HCEC 1CT (cell line): ENCODE measurements at places on chromosomes 6 and 20.
A peak's percentile ranks its signal among the peaks of the same experiment; 100 is the strongest.

DNA sequence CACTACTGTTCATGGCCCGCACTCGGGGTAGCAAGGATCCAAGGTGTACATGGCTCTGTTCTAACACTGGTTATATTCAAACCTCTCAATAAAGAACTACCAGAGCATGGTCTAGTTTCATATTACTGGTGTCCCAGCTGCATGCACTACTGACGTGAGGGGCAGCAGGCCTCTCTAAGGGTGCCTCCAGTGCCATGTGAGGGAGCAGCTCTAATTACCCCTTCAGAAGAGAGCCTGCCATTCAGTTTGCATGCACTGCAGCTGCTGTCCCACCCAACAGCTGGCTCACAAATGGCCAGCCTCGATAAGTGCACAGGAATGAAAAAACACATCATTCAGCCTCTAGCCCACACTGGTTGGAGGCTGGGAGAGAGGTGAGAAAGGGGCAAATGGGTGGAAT lies 85.2 kb downstream of the SMLR1 start:
- DNase-seq, result no peak

- peak; percentile 57 for DNase-seq
Observed at GRCh38 chr20:51661609-51662178, 106.5 kb downstream of the ATP9A start.

GRCh38 chr6:17485181-17485580 lies 91.8 kb downstream of the CAP2 start:
- no peak for DNase-seq

DNA sequence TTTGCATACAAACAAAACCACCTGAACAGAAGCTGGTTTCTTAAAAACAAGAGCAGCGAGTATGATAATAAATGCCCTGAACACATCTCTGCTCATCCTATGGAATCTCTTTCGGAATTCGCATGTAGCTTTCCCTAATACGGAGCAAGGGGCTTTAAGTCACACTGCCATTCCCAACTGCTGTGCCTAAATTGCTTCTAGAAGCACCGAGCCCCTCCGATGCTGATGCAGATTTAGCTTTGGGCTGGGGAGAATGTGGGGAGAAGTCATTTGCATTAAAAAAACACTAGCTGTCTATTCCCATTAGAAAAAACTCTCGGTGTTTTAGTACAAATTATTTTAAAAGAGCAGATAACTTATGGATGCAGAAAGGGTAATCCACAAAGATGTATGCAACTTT lies 76.9 kb downstream of the CD83 start:
- DNase-seq, result no peak

GRCh38 chr20:38222231-38222922 lies 38.2 kb downstream of the KIAA1755 start:
- DNase-seq, result peak; percentile 39

GRCh38 chr6:111793711-111794111 lies 79.5 kb downstream of the FYN start:
- no peak for DNase-seq

- DNase-seq, result no peak
Observed at GRCh38 chr20:52340036-52340634, 148.6 kb upstream of the ZFP64 start.

- DNase-seq, result peak; percentile 74
Observed at GRCh38 chr6:108609276-108609769, 48.6 kb downstream of the FOXO3 start.

GRCh38 chr6:123333000-123333756 lies 303.6 kb downstream of the TRDN start:
- no peak for DNase-seq

GRCh38 chr20:39214828-39215227 lies 252.7 kb downstream of the DHX35 start:
- no peak for DNase-seq

- no peak for DNase-seq
Observed at GRCh38 chr20:35049776-35050352, 42.7 kb downstream of the TRPC4AP start.

- DNase-seq, result no peak
Observed at GRCh38 chr6:57248311-57248895, 26.3 kb upstream of the RAB23 start.

- DNase-seq, result peak; percentile 98
Observed at GRCh38 chr6:55040102-55040848, 134.0 kb upstream of the HCRTR2 start.

DNA sequence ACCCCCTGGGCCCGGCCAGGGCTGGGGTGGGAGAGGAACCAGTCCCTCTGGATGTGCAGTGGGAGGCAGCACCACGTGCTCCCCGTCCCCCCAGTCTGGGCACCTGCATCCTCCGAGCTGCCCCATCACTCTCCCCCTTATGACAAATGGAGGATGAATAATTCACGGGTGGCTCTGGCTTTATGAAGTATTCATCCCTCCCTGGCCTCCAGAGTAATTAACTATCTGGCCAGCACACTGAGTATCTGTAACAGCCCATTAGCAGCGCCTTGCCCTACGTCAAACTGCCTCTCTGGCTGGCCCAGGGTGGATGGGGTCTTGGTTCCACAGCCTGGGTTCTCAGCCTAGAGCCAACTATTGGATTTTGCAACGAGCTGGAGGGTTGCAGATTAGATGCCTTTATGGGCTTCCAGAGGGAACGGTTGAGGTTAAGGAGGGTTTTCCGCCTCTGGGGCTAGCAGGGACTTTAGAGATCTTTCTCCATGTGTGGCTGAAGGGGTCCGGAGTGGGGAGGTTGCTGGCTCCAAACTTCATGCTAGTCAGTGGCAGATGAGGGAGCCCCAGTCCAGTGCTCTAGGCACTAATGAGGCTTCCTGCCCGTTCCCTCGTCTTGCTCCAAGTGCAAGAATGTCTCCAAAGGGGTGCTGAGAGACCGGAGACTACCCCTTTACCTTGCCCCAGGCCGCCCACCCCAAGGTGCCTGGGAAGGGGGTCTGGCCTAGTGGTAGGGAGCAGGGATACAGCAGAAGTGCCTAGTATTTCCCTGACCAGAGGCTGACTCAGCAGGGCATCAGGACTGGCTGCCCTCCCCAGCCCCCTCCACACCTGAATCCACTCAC lies 53.5 kb upstream of the MLN start:
- no peak for DNase-seq

GRCh38 chr6:44441091-44441855 lies 53.8 kb downstream of the CDC5L start:
- no peak for DNase-seq

GRCh38 chr20:54221996-54222890 lies 14.4 kb downstream of the PFDN4 start:
- DNase-seq, result no peak

GRCh38 chr20:8296536-8296935 lies 164.5 kb downstream of the PLCB1 start:
- DNase-seq, result no peak

DNA sequence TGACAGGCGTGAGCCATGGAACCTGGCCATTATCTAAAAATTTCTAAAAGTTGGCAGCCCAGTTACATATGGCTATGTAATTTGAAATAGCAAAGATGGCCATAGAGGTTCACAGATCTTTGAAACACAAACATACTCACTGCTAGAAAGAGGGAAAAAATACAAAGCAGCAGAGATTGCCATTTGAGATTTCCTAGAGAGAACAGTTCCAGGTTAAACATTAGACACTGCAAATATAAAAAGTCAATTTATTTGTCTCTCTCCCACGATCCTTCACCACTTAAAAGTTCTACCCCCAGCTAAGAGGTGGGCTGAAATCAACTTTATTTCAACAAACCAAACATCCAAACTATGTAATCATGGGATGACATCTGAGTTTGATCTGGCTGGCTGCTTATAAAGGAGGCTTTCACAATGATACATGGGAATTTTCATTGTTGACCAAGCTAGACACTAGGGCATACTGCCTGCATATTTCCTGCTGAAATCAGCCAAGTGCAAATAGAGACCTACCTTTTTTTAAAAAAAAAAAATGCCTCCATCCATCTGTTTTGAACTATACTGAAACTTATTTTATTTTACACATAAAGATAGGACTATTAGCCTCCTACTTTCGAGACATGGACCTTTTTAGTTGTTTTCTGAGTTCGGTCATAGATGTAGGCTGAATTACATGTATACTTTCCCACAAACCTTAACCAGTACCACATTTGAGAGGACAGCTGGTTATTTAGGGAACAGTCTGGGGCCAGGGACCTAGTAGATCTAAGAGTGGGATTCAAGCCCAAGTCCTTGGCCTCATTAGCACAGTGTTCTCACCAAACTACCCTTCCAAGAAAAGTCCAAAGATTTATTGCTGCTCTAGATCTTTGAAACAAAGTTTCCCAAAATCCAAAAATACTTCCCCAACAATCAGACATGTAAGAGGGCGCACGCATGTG lies 16.6 kb downstream of the DCDC2 start:
- no peak for DNase-seq

DNA sequence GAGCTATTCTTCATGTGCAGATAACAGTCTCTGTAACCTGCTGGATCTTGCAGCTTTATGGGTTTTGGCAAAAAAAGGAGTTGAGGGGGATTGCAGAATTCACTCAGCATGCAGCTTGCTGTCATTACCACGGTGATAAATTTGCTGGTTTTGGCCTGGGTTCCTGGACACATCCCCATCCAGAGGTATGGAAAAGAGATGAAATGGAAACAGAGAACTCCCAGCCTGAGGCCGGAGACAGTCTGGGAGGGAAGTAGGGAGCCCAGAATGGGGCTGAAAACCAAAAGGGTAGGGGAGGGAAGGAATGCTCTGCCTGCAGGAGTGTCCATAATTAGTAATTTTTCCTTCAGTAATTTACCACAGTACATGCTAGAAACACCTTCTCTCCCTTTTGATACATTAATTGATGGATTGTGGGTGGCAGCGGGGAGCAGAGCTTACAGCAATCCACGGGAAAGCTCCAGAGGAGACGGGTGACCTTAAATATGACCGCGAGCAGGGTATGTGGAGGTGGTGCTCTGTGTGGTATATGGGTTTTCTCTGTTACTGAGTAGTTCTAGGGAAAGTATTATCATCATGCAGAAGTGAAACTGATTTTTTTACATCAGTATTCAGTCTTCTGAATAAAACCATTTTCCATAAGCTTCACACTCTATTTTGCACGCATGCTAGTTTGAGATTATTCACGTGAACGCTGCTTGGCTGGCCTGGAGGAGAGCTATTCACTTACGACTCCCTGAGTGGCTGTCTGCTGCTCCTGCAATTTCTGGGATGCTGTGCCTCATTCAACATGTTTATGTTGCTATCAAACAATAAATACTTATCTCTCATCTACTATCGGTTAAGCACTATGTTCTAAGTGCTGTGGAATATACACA lies 66.3 kb upstream of the KCNK16 start:
- DNase-seq, result no peak

DNA sequence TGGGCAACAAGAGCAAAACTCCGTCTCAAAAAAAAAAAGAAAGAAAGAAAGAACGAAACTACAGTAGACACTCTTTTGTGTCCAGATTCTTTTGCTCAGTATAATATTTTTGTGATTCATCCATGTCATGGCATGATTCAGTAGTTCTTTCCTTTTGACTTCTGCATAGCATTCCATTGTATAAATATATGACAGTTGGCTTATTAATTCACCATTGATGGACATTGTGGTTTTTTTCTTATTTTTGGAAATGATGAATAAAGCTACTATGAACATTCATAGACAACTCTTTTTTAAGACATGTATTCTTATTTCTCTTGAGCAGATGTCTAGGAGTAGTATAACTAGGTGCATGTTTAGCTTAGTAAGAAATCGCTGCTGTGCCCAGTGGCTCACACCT lies 10.3 kb upstream of the IER3 start:
- DNase-seq, result peak; percentile 90

DNA sequence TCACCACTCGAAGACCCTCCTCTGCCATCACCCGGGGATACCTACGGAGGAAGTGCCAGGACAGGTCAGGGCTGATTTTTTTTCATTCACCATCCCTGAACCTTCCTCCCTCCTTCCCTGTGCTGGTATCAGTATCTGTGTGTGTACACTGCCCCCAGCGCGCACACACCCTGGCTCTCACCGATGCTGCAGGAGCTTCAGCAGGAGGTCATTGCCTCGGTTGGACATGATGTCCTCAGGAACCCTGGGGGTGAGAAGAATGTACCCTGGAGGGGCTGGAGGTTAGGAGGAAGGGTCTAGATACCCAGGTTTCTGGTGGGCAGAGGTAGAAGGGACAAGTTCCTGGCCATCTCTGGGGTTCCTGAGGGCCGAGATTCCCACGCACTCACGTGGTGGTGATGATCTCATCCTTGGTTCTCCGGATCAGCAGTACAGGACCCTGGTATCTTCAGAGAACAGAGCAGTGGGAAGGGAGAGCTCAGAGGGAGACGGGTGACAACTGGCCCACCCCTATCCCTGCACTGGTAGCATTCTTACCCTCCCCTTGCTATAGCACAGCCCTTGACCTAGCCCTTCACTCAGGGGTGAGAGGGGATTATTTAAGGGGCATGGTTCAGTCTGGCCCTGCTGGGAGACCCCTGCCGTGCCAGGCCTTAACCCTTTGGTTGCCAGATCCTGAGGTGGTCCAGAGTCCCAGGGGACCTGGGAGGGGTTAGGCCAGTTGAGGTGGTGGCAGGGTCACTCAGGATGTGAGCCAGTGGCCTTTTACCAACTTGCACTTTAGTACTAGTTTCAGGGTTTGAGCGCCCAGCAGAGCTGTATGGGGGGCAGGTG lies 7.2 kb upstream of the LY6G5C start:
- DNase-seq, result no peak

DNA sequence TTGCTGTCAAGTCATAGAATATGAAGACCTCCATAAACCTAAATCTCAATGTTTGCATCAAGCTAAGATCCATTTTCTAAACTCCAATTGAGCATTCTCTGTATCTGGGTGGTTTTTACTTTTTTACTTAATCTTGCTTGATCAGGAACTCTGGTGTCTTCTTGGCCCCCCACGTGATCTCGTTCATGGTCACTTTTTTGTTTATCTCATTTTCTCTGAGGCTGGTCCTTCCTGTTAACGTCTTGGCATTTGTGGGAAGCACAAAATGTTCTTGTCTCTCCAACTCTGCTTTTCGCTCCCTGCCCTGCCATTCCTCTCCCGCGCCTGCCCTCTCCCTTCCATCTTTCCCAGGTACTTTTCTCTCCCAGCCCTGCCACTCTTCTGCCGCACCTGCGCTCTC lies 14.0 kb upstream of the MAPRE1 start:
- no peak for DNase-seq

- DNase-seq, result no peak
Observed at GRCh38 chr20:19354950-19355349, 142.5 kb downstream of the SLC24A3 start.

GRCh38 chr6:7528565-7528964 lies 12.9 kb upstream of the DSP start:
- no peak for DNase-seq

DNA sequence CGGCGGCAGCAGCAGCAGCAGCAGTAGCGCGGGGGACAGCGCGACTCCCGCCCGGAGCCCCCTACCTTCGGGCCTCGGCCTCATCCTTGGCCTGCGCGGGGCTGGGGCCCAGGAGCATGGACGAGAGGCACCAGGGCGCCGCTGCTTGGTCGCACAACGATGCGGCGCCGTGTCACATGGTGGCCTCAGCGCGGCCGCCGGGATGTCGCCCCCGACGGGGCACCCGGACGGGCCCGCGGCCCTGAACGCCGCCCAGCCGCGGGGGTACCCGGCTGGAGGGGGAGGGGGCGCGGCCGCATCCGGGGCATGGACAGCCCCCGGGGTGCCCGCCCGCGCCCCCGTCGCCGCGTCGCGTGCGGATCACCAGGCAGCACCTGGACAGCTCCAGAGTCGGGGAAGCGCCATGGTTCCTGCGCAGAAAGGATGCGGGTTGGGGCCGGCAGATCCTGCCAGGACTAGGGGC lies 57.1 kb downstream of the CDH22 start:
- no peak for DNase-seq
